ENCODE measurements at places on chromosomes 2 and 18.

- H3K36me3 ChIP-seq: no peaks in the 10 kb centered on the region
- H3K4me3 ChIP-seq: peak overlapping the region; percentile 77
- no peak for DNase-seq
- H3K4me1 ChIP-seq: peaks cover 7% of the 10 kb centered on the region
Measured at GRCh38 chr18:2569338-2570207, 1.7 kb downstream of the METTL4 start.

DNA sequence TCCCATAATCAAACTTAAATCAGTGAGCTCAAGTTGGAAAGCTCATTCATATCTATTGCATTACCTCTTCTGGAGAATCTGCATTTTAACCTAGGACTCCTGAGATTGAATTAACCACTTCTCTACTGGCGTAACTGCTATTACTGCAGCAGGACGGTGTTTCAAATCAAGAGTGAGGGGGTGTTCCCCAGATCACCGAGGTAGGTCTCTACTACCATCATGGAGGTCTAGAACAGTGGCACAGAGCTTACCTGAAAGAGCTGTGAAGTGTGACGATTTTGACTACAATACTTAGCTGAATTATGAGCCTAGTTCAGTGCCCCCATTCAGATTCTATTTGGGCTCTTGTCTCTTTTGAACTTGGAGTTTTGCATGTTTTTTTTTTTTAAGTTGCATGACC lies 119.5 kb downstream of the POLE4 start:
- no peak for DNase-seq
- no peaks in the 10 kb centered on the region for H3K36me3 ChIP-seq
- H3K4me1 ChIP-seq: no peaks in the 10 kb centered on the region
- no peak overlapping the region for H3K27ac ChIP-seq
- no peak overlapping the region for H3K4me3 ChIP-seq
- no peaks in the 10 kb centered on the region for H3K27me3 ChIP-seq

DNA sequence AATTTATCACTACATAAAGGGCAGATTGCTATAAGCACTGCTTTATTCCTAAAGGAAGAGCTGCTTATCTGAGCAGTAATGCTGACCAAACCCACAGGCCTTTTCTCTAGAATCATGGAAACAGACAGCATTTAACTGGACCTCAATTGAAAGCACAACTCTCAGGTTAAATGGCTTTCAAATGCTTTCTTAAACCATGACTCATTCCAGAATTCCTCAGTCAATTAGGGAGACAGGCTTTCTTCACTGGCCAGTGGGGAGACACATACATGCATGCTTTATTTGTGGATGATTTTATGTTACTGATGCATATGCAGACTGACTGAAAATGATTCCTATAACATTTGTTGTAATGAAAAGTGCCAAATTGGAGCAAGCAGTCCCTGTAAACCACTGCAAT lies 114.6 kb downstream of the ACVR1 start:
- no peaks in the 10 kb centered on the region for H3K27me3 ChIP-seq
- no peaks in the 10 kb centered on the region for H3K4me1 ChIP-seq
- no peak for DNase-seq
- peaks cover 2% of the 10 kb centered on the region for H3K36me3 ChIP-seq
- H3K4me3 ChIP-seq: no peak overlapping the region
- H3K27ac ChIP-seq: no peak overlapping the region

DNA sequence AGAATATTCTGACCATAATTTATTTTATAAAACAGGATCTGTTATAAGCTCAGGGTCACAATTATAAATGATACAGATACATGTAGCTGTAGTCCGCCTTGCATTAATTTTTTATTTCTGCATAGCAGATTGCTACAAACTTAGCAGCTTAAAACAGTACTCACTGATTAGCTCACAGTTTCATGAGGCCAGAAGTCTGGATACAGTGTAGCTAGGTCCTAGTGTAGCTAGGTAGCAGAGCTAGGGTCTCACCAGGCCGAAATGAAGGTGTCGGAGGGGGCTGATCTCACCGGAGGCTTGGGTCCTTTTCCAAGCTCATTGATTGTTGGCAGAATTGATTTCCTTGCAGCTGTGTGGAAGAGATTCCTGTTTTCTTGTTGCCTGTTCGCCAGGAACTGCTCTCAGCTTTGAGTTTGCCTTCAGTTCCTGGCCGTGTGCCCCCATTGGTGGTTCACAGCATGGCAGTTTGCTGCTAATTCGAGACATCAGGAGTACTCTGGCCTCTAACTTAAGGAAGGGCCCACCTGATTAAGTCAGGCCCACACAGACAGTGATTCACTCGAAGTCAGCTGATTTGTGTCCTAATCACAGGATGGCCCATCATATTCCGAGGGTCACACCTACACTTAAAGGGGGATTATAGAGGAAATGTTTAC lies 18.4 kb downstream of the NAPG start:
- no peaks in the 10 kb centered on the region for H3K4me1 ChIP-seq
- H3K27me3 ChIP-seq: no peaks in the 10 kb centered on the region
- peaks cover 12% of the 10 kb centered on the region for H3K36me3 ChIP-seq

GRCh38 chr2:241842620-241843211 lies 16.0 kb downstream of the PDCD1 start:
- no peak overlapping the region for H3K4me3 ChIP-seq
- no peaks in the 10 kb centered on the region for H3K36me3 ChIP-seq
- no peaks in the 10 kb centered on the region for H3K27me3 ChIP-seq
- no peak overlapping the region for H3K27ac ChIP-seq
- no peaks in the 10 kb centered on the region for H3K4me1 ChIP-seq

DNA sequence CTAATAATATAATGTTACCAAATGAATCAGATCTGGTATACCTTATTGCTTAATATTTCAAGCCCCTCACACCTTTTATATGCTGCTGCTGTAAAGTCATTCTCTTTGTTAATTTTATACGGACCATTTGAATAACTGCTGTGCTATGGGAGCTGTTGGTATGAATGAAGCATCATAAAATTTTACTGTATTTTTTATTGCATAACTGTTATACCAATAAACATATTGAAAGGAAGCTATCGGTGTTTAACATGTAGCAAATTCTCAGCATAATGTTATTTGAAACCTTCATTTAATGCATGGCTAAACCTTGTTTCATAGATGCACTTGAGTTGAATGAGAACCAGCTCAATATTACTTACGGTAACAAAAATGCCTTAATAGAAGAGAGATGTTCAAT lies 1040.3 kb downstream of the SOCS6 start:
- no peaks in the 10 kb centered on the region for H3K36me3 ChIP-seq
- H3K4me1 ChIP-seq: no peaks in the 10 kb centered on the region
- H3K4me3 ChIP-seq: no peak overlapping the region
- DNase-seq: no peak
- no peak overlapping the region for H3K27ac ChIP-seq

- no peaks in the 10 kb centered on the region for H3K36me3 ChIP-seq
- H3K27ac ChIP-seq: no peak overlapping the region
- no peak overlapping the region for H3K4me3 ChIP-seq
- no peak for DNase-seq
Measured at GRCh38 chr18:8603663-8604520, 5.3 kb upstream of the RAB12 start.

GRCh38 chr2:141529659-141530058 lies 601.2 kb downstream of the LRP1B start:
- no peak for DNase-seq
- no peaks in the 10 kb centered on the region for H3K4me1 ChIP-seq
- H3K36me3 ChIP-seq: no peaks in the 10 kb centered on the region
- H3K4me3 ChIP-seq: no peak overlapping the region

- no peaks in the 10 kb centered on the region for H3K4me1 ChIP-seq
- no peak overlapping the region for H3K27ac ChIP-seq
- H3K27me3 ChIP-seq: no peaks in the 10 kb centered on the region
- H3K36me3 ChIP-seq: no peaks in the 10 kb centered on the region
Measured at GRCh38 chr2:164697688-164698461, 76.6 kb upstream of the GRB14 start.

DNA sequence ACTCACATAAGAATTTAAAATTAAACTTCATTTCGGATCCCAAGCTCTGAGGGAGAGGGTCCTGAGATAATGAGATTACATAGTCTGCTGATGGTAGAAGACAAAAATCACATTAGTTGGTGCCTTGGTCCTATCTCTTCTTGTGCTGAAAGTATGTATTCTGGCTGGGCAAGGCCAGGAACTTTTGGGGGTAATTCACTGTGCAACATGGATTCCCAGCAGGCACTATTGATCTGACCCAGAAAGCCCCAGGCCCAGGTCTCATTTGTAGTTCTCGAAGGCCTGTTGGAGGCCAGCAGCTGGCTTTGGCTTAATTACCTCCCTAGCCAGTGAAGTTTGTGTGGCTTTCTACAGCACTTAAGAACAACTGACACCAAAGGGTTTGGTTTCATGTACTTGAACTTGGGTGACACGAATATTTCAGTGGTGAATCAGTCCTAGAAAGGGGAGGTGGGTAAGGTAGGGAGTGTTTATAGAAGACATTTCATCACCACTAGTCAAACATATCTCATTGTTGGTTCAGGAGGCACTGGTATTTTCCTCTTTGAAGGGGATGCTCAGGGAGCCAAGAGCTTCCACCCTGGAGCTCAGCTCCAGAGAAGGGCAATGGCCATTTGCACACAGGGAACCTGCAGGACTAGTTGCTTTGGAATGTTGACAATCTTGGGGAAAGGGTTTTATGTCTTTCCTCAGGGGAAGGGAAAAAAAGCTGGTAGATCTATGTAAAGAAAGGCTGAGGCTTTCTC lies 217.8 kb downstream of the OSR1 start:
- H3K36me3 ChIP-seq: no peaks in the 10 kb centered on the region
- DNase-seq: peak; percentile 98
- no peak overlapping the region for H3K27ac ChIP-seq
- H3K4me3 ChIP-seq: no peak overlapping the region
- no peaks in the 10 kb centered on the region for H3K27me3 ChIP-seq

- no peaks in the 10 kb centered on the region for H3K27me3 ChIP-seq
- no peaks in the 10 kb centered on the region for H3K36me3 ChIP-seq
- H3K27ac ChIP-seq: no peak overlapping the region
- no peak overlapping the region for H3K4me3 ChIP-seq
- H3K4me1 ChIP-seq: no peaks in the 10 kb centered on the region
- no peak for DNase-seq
Measured at GRCh38 chr18:79630281-79631095, 49.1 kb upstream of the CTDP1 start.

DNA sequence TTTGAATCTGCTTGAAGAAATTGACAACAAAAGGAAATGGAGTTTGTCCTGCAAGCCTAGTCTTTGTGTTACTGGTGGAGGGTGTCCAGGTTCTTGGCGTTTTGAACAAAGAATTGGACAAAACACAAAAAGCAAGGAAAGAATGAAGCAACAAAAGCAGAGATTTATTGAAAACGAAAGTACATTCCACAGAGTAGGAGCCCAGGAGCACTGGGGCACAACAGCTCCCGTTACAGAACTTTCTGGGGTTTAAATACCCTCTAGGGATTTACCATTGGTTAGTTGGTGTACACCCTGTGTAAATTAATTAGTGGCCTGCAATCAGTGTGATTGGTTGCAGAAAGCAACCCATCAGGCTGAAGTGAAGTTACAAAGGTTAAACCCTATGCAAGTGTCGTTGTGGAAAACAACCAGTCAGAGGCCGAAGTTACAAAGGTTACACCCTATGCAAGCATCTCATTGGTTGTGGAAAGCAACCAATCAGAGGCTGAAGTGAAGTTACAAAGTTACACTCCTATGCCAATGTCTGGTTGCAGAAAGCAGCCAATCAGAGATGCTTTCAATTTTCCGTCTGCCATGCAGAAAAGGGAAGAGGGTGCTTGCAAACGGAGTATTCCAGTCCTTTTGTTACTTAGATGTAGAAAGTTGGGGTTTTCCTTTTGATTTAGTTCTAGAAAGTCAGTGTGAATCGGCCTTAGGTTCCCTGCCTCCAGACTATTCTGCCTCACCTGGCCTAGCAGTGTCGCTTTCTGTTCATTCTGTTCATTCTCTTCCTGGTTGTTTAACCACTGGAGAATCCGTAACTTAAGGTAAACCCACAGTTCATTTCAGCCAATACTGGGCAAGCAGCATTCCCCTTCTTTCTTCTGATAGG lies 47.6 kb upstream of the PTH2R start:
- peaks cover 2% of the 10 kb centered on the region for H3K4me1 ChIP-seq
- no peaks in the 10 kb centered on the region for H3K36me3 ChIP-seq
- H3K4me3 ChIP-seq: no peak overlapping the region
- H3K27ac ChIP-seq: no peak overlapping the region
- H3K27me3 ChIP-seq: no peaks in the 10 kb centered on the region
